ENCODE measurements at places on chromosomes 2 and 18. TPM values are rescaled to one million over a fixed set of nuclear protein-coding genes. Genes with fewer than 3 reads are reported as not detected.

The SH3BP4 gene
- total RNA-seq = 0.21 TPM

The FAM110C gene
- 0.51 TPM for total RNA-seq

The ITGB6 gene
- not detected for total RNA-seq

The FBXO48 gene
- 2.4 TPM for total RNA-seq

The SIX3 gene
- total RNA-seq = not detected

The CAVIN2 gene
- not detected for total RNA-seq

The CDCA7 gene
- 88.2 TPM for total RNA-seq

The IL37 gene
- total RNA-seq = not detected

The UGT1A1 gene
- total RNA-seq = not detected

The RMDN2 gene
- 2.7 TPM for total RNA-seq

The CD207 gene
- not detected for total RNA-seq

The RBM44 gene
- 1.4 TPM for total RNA-seq

The SLC19A3 gene
- total RNA-seq = not detected

The CDK15 gene
- total RNA-seq = not detected

The APLF gene
- total RNA-seq = 4.3 TPM

The MALL gene
- total RNA-seq = 1.6 TPM

The CYRIA gene
- total RNA-seq = 2.8 TPM

The EMX1 gene
- total RNA-seq = not detected

Data from activated CD4-positive, alpha-beta T cell treated with anti-CD3 and anti-CD28 coated beads for 36 hours (primary cell).